ENCODE measurements at places on chromosomes 6 and 20.

- no peak for DNase-seq
Observed at GRCh38 chr6:68158256-68158655, 476.8 kb upstream of the ADGRB3 start.

DNA sequence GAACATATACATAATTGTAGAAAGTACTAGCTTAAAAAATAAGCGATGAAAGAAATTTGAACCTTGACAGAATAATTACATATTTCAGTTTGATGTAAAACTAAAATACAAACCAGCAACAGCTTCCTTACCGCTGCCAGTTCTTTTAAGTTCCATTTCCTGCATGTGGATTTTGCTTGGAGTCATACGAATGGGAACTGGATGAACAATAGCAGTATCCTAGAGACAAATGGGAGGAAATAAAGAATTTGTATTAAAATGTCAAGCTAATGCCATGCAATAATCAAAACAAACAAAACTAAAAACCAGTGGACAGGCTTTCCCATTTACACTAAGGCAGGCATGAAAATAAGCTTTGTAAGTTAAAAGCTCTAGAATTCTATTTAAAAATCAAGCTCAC is 67.1 kb downstream of the REPS1 start:
- no peak for DNase-seq

- no peak for DNase-seq
Observed at GRCh38 chr6:163751032-163751525, 336.6 kb downstream of the QKI start.

DNA sequence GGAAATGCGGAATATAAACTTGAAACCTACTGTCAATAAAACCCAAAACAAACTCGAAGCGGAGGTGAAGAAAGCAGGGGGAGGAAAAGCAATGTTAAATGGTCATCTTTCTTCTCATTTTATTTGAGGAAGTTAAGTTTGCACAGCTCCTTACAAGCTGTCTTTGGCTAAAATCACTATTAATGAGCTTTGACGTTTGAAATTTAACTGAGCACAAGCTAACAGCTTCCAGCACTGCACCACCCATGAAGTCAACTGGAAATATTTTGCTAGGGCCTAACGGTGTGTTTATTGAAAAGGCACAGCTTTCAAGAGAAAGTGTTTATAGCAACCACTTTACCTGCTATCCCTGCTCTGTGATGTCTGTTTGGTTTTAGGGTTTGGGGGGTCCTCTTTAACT is 103.8 kb downstream of the PKHD1 start:
- DNase-seq: no peak

GRCh38 chr6:50062051-50062450 is 12.3 kb upstream of the DEFB112 start:
- DNase-seq: no peak

- no peak for DNase-seq
Observed at GRCh38 chr6:39223555-39223954, 5.7 kb downstream of the KCNK5 start.

- DNase-seq: no peak
Observed at GRCh38 chr6:109760208-109760607, 69.1 kb downstream of the FIG4 start.

DNA sequence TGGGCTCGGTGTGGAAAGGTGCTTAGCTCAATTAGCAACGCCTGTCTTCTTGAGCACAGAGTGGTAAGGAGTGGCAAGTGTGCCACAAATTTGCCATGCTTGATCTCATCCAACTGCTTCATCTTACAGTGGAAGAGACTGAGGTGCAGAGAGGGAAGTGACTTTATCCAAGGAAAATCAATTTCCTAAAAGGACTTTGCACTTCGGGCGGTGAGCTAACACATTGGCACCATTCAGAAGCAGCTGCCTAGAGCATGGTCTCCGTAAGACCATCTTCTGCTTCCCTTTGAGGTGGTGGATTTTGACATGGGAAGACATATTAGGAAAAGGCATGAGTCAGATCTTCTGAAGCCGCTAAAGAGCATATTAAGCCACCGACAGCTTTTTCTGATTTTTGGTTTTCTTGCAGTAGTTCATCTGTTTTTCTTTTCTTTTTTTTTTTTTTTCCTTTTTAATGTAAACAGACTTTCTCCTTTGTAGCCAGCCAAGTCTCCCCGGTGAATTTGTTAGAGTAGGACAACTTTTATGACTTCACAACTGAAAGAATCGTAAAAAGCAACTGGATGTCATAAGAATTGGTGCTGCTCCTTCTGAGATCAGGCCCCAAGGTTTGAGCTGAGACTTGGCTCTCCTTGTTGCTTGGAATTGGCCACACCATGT is 273.2 kb downstream of the CDC5L start:
- no peak for DNase-seq

DNA sequence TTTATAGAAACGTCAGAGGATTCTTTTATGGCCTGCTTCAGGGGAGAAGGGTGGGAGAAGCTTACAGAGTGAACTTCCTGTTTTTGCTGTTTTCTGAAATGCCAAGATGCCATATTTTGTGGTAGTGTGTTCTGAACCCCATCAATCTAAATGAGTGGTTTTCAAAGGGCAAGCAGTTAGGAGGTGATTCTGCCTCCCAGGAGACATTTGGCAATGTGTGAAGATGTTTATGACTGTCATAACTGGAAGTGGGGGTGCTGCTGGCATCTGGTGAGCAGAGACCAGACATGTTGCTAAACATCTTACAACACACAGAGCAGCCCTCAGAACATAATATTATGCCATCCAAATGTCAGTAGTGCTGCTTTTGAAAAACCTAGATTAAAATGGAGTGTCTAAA is 6.0 kb upstream of the PRL start:
- no peak for DNase-seq

- no peak for DNase-seq
Observed at GRCh38 chr6:128233531-128233930, 286.9 kb downstream of the PTPRK start.

DNA sequence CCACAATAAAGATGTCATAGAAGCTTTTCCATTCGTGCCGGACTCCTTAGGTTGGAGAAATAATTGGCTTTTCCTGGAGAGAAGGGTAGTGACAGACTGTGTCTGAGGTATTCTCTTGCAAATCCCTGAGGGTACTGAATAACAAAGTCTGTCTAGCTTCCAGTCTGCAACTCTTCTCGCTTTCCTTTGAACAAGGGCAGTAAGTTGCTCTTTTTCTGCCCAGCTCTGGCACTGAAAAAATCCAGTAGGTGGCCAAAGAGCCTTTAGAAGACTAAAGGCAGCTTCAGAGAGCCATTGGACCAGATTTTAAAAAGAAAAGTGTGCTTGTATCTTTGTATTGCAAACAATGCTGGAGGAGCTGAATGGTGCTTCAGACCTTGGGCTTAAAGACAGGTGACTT is 20.7 kb upstream of the RREB1 start:
- no peak for DNase-seq

Measured in stimulated activated CD8-positive, alpha-beta memory T cell treated with anti-CD3 and anti-CD28 coated beads, Interleukin-4, amount 100 ng/mL, for 1 hour (primary cell).